H1 (cell line): ENCODE measurements at places on chromosomes 2 and 18. TPM values are rescaled to one million over a fixed set of nuclear protein-coding genes. Genes with fewer than 3 reads are reported as not detected.

The C2orf92 gene
- total RNA-seq: 3.7 and 5.2 TPM in 2 replicates

- H3K4me1 ChIP-seq: peaks cover 8% of the 10 kb centered on the region; the same call in 1 of the 2 replicates
- H3K4me3 ChIP-seq: no peak overlapping the region
- H3K36me3 ChIP-seq: no peaks in the 10 kb centered on the region
- DNase-seq: no peak
- no peak overlapping the region for H3K27ac ChIP-seq
Measured at GRCh38 chr2:9222239-9222892, 15.8 kb downstream of the ASAP2 start.

- H3K27ac ChIP-seq: no peak overlapping the region
- peaks cover 19% of the 10 kb centered on the region; the same call in 1 of the 2 replicates for H3K36me3 ChIP-seq
- H3K27me3 ChIP-seq: peaks cover 16% of the 10 kb centered on the region
- H3K4me3 ChIP-seq: no peak overlapping the region
- no peak for DNase-seq
- H3K4me1 ChIP-seq: peaks cover 6% of the 10 kb centered on the region
Measured at GRCh38 chr18:49565612-49566011, 3.8 kb downstream of the LIPG start.

DNA sequence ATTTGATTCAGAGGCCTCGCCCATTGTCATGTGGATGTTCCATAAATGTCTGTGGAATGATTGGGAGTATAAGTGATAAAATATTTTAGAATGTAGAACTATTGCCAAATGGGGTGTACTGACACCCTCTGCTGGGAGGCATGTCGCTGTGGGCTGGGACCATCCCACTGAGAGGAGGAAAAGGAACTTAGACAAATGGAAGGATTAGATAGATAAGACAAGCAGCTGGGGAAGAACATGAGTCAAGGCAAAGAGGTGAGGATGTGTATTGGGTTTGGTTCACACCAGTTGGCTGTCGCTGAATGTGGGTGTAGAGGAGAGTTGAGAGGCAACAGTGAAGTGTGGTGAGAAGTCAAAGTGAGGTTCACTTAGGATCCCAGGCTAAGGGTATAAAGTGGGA is 4.0 kb downstream of the C2orf74 start:
- H3K27ac ChIP-seq: no peak overlapping the region
- H3K27me3 ChIP-seq: no peaks in the 10 kb centered on the region
- H3K4me1 ChIP-seq: no peaks in the 10 kb centered on the region
- H3K4me3 ChIP-seq: no peak overlapping the region
- no peak for DNase-seq

- no peaks in the 10 kb centered on the region for H3K36me3 ChIP-seq
- H3K4me1 ChIP-seq: no peaks in the 10 kb centered on the region
- no peak overlapping the region for H3K4me3 ChIP-seq
- no peaks in the 10 kb centered on the region for H3K27me3 ChIP-seq
- no peak overlapping the region for H3K27ac ChIP-seq
Measured at GRCh38 chr2:143121079-143121478, 8.1 kb upstream of the ARHGAP15 start.

The CSRNP3 gene
- total RNA-seq: 6.5 and 6.7 TPM in 2 replicates

The HAAO gene
- total RNA-seq: 2.5 and 3.2 TPM in 2 replicates

The MOCOS gene
- 5.8 and 6.5 TPM in 2 replicates for total RNA-seq

DNA sequence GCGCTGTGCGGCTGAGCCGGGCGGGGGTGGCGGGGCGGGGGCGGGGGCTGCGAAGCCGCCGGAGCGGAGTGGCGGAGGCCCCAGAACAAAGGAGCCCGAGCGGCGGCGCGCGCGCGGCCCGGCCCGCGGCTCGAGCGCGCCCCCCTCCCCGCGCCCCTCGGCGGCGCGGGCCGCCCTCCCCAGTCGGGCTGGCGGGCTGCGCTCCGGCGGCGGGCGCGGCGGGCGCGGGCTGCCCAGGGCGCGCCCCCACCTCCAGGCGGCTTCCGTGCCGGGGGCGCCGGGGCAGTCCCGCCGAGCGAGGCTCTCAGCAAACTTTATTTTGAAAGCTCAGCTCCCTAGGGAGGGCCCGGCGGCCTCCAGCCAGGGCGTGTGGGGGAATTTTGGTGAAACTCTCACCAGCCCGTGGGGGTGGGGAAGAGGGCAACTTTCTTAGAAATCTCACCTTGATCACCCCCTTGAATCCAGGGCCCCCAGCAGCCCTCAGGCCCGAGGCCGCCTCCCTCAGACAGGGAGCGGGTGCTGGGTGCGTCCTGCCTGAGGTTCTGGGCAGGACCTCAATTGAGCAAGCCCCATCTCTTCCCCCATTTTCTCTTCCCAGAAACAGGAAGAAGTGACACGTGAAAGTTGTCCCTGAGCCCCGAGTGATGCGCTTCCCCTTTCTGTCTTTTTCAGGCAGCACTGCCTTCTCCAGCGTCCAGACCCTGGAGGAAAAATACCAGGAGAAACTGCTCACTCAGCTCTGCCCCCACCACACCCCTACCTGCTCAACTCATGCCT is 786 bp downstream of the TET3 start:
- H3K4me1 ChIP-seq: peaks cover 20% of the 10 kb centered on the region
- H3K27me3 ChIP-seq: peaks cover 30% of the 10 kb centered on the region
- H3K27ac ChIP-seq: no peak overlapping the region
- peak overlapping the region; percentile 48 for H3K4me3 ChIP-seq
- DNase-seq: no peak

DNA sequence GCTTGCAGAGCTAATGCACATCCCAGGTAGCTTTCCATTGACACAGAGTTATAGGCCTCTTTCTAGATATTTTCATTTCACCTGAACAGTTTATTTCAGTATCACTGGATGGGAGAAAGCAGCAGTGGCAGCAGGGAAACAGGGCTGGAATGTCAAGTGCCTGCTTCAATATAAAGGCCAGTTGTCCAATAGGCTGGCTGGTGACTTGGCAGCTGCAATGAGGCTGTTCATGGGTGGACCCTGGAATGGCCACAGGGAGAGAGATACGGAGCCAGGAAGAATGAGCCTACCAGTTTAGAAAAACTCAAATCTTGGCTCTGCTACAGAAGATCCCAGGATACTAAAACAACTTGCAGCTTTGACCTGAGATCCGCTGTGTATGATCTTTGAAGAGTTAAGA is 185.0 kb downstream of the BCL11A start:
- no peaks in the 10 kb centered on the region for H3K27me3 ChIP-seq
- no peak overlapping the region for H3K27ac ChIP-seq
- H3K4me3 ChIP-seq: no peak overlapping the region
- H3K4me1 ChIP-seq: no peaks in the 10 kb centered on the region

The GKN2 gene
- not detected in 2 replicates for total RNA-seq

The SERPINB4 gene
- total RNA-seq: 0.32 and 0.96 TPM in 2 replicates

GRCh38 chr2:144032566-144032965 is 487.4 kb downstream of the ZEB2 start:
- H3K27me3 ChIP-seq: no peaks in the 10 kb centered on the region
- DNase-seq: no peak
- H3K4me3 ChIP-seq: no peak overlapping the region
- H3K4me1 ChIP-seq: no peaks in the 10 kb centered on the region

- peaks cover 69% of the 10 kb centered on the region for H3K36me3 ChIP-seq
- H3K27ac ChIP-seq: no peak overlapping the region
- no peaks in the 10 kb centered on the region for H3K27me3 ChIP-seq
Measured at GRCh38 chr2:9439536-9439935, 16.1 kb downstream of the CPSF3 start.

The CENPA gene
- 28.5 and 30.9 TPM in 2 replicates for total RNA-seq

The FSHR gene
- not detected in 2 replicates for total RNA-seq

GRCh38 chr18:65788373-65788772 is 37.6 kb downstream of the CDH7 start:
- no peak overlapping the region for H3K4me3 ChIP-seq
- H3K27me3 ChIP-seq: no peaks in the 10 kb centered on the region
- DNase-seq: no peak
- no peak overlapping the region for H3K27ac ChIP-seq

- no peak overlapping the region for H3K4me3 ChIP-seq
- DNase-seq: no peak
- no peak overlapping the region for H3K27ac ChIP-seq
- no peaks in the 10 kb centered on the region for H3K4me1 ChIP-seq
- no peaks in the 10 kb centered on the region for H3K36me3 ChIP-seq
Measured at GRCh38 chr2:4898706-4899105, 793.5 kb upstream of the SOX11 start.

- H3K36me3 ChIP-seq: no peaks in the 10 kb centered on the region
- H3K4me3 ChIP-seq: no peak overlapping the region
- no peak overlapping the region for H3K27ac ChIP-seq
- no peak for DNase-seq
- H3K4me1 ChIP-seq: no peaks in the 10 kb centered on the region
Measured at GRCh38 chr2:22347306-22347705, 1037.7 kb upstream of the KLHL29 start.

DNA sequence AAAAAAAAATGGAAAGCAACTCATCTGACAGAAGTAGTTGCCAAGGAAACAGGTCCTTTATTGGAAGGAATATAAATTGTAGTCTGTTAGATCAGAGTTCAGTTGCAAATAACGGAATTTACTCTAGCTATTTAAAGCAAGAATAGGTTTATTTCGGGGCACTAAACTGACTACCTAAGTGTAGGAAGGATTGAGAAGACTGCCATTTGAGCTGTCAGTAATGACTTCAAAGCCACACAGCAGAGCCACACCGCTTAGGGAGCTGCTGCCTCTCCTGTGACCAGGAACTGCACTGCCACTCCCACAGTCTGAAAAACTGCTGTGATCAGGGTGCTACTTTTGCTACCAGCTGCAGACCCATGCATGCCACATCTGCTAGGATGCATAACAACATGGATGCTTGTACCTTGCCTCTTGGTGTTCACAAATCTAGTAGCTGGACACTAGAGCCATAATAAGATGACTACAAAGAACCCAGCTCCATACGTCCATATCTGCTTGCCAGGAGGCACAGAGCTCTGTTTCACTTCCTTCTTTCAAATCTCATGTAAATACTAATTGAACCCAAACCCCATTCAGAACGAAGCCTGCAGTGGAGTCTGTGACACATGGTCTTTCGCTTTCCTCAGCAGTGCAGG is 2.2 kb downstream of the DSG2 start:
- no peak overlapping the region for H3K27ac ChIP-seq
- no peak for DNase-seq
- H3K4me3 ChIP-seq: no peak overlapping the region
- no peaks in the 10 kb centered on the region for H3K36me3 ChIP-seq
- H3K27me3 ChIP-seq: no peaks in the 10 kb centered on the region

GRCh38 chr18:730692-731091 is 18.3 kb upstream of the ENOSF1 start:
- H3K4me1 ChIP-seq: no peaks in the 10 kb centered on the region
- DNase-seq: no peak
- H3K4me3 ChIP-seq: no peak overlapping the region
- H3K36me3 ChIP-seq: peaks cover 12% of the 10 kb centered on the region; the same call in 1 of the 2 replicates

GRCh38 chr2:101823347-101823791 is 125.9 kb downstream of the MAP4K4 start:
- DNase-seq: peak; percentile 72
- no peaks in the 10 kb centered on the region for H3K36me3 ChIP-seq
- no peak overlapping the region for H3K4me3 ChIP-seq
- H3K27me3 ChIP-seq: no peaks in the 10 kb centered on the region
- H3K27ac ChIP-seq: no peak overlapping the region

GRCh38 chr2:204705243-204705932 is 160.1 kb downstream of the PARD3B start:
- H3K36me3 ChIP-seq: no peaks in the 10 kb centered on the region
- H3K4me3 ChIP-seq: no peak overlapping the region
- H3K27me3 ChIP-seq: no peaks in the 10 kb centered on the region
- DNase-seq: no peak
- no peaks in the 10 kb centered on the region for H3K4me1 ChIP-seq

The QPCT gene
- 3.9 and 4.0 TPM in 2 replicates for total RNA-seq

- H3K27me3 ChIP-seq: peaks cover 4% of the 10 kb centered on the region; the same call in 1 of the 2 replicates
- H3K4me1 ChIP-seq: no peaks in the 10 kb centered on the region
- no peak overlapping the region for H3K4me3 ChIP-seq
- no peak overlapping the region for H3K27ac ChIP-seq
Measured at GRCh38 chr2:238969857-238970256, 122.0 kb downstream of the TWIST2 start.

The CFAP65 gene
- 0.13 and 0.19 TPM in 2 replicates for total RNA-seq

- no peaks in the 10 kb centered on the region for H3K27me3 ChIP-seq
- H3K36me3 ChIP-seq: no peaks in the 10 kb centered on the region
Measured at GRCh38 chr2:178523596-178524134, 43.4 kb downstream of the PLEKHA3 start.

DNA sequence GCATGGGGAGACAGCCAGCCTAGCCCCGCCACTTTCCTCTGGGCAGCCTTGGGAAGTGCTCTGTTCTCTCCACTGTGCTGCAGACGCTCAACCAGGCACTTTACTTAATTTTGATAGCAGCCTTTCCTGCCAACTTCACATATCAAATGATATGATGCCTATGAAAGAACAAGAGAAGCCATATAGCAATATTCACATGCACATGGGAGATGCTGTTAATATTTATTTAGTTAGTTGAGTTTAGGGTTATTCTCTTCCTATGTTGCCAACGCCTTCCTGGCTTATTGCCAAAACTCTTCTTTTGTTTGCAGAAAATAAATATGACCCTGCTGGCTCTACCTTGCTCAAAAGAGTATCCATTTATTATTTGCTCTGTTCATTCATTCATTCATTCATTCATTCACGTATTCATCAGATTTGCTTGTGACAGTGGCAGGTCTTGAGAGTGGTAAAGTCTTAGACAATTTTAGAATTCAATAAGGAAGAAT is 99.3 kb downstream of the GATA6 start:
- no peak overlapping the region for H3K4me3 ChIP-seq
- H3K27ac ChIP-seq: no peak overlapping the region
- no peaks in the 10 kb centered on the region for H3K36me3 ChIP-seq
- H3K27me3 ChIP-seq: no peaks in the 10 kb centered on the region

- no peaks in the 10 kb centered on the region for H3K36me3 ChIP-seq
- H3K4me1 ChIP-seq: peaks cover 4% of the 10 kb centered on the region; the same call in 1 of the 2 replicates
- no peak for DNase-seq
- H3K27me3 ChIP-seq: peaks cover 53% of the 10 kb centered on the region
- H3K4me3 ChIP-seq: peak overlapping the region; percentile 30
- H3K27ac ChIP-seq: no peak overlapping the region
Measured at GRCh38 chr18:5197461-5197860, 404 bp upstream of the AKAIN1 start.
